ENCODE measurements at places on chromosomes 1 and 21.

DNA sequence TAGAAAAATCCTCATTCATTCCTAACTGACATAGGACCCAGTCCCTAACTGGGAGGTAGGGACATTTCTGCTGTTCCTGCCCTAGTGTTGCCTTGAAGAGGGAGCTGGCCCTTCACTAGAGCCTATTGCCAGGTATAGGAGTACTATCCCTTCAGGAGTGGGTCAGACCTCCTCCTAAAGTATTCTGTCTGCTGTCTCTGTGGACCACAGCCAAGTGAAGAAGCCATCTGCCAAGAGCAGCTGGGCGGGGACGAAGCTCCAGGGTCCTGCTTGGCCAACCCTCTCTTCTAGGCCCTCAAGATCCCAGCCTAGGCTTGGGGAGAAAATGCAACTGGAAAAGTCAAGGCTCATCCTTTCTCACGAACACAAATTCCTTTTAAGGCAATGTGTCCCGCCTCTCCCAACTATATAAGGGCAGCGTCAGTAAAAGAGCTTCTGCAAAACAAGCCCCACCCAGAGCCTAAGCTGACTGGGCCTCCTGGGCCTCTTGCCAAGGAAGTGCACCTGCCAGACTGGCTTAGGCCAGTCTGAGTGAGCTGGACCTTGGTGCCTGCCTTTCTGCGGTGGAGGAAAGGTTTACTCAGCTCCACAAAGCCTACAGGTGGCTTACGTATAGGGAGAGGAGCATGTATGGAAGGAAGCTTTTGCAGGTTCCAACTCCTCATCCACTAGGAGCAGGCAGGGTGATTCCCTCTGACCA lies 638 bp upstream of the TUFT1 start:
- peak; percentile 79 for DNase-seq

- DNase-seq = peak; percentile 52
Observed at GRCh38 chr1:226064816-226065248, 2.3 kb downstream of the H3-3A start.

- DNase-seq = peak; percentile 15
Observed at GRCh38 chr1:187264995-187265602, 436.4 kb downstream of the PLA2G4A start.

DNA sequence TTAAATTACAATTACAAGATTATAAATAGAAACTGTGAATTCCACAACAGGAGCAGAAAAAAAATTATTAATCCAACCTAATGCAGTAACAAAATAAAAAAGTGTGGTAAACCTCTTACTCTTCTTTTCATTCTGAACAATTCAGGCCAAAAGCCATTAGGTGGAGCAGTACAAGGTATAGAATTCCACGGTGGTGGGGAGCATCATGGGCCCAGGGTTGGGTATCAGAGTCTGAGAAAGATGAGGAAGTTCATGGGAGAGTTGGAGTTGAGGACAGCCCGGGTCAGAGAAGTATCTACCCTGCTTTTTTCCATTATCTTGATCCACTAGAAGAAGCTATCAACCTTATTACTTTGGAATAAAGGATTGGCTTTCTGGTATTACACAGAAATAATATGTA lies 586.9 kb downstream of the AGBL4 start:
- no peak for DNase-seq

- DNase-seq = no peak
Observed at GRCh38 chr21:33490991-33491372, 534 bp downstream of the DNAJC28 start.

- DNase-seq = peak; percentile 11
Observed at GRCh38 chr1:53266038-53266437, 27.7 kb upstream of the MAGOH start.

GRCh38 chr1:23931491-23931880 lies 18.3 kb upstream of the CNR2 start:
- DNase-seq = no peak

DNA sequence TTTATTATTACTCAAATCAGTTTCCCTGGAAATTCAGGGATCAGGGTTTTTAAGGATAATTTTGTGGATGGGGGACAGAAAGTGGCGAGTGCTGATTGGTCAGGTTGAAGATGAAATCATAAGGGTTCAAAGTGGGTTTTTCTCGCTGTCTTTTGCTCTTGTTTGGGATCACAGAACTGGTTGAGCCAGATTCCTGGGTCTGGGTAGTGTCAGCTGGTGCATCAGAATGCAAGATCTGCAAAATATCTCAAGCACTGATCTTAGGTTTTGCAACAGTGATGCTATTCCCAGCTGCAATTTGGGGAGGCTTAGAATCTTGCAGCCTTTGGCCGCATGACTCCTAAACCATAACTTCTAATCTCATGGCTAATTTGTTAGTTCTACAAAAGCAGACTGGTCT lies 9.3 kb downstream of the CHI3L2 start:
- DNase-seq = no peak
